GM12892 (cell line): ENCODE measurements at places on chromosomes 3 and 15.

- DNase-seq, result no peak
These were observed 4.9 kb downstream of the NMNAT3 start for GRCh38 chr3:139672884-139673283.

DNA sequence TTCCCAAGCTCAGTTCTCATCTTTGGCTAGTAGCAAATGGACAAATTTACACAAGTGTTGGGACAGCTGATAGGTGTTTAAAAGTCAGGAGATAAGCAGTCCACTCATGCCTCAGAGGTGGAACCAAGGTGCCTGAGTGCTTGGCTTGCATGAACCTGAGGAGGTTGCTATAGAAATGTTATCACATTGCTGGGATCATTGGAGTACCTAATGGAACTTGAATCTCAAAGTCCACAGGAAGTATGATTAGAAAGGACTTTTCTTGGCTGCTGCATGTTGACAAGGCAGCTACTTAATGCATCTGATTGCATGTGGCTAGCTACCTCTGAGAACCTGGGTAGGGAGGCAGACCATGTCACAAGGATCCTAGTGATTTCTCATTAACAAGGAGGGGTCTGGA, 39.5 kb upstream of the C3orf80 start:
- DNase-seq, result no peak

DNA sequence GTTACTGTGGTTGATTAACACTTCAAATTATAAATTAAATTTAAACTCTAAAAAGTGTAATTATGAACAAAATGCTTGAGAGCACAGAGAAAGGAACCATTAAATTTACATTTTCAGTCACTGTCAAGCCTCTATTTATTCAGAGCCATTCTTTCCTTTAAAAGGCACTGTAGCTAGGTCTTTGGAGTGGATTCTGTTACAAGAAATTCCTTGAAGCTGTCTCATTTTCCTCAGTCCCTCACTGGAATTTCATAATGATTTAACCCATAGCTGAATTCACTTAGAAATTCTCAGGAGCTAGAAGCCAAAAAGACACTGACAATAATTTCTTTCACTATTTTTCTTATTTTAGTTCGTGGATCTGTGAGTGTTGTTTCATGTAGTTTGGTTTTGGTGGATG, 81.2 kb upstream of the TCF12 start:
- DNase-seq, result no peak

GRCh38 chr3:105806359-105806758, 62.5 kb downstream of the CBLB start:
- no peak for DNase-seq

DNA sequence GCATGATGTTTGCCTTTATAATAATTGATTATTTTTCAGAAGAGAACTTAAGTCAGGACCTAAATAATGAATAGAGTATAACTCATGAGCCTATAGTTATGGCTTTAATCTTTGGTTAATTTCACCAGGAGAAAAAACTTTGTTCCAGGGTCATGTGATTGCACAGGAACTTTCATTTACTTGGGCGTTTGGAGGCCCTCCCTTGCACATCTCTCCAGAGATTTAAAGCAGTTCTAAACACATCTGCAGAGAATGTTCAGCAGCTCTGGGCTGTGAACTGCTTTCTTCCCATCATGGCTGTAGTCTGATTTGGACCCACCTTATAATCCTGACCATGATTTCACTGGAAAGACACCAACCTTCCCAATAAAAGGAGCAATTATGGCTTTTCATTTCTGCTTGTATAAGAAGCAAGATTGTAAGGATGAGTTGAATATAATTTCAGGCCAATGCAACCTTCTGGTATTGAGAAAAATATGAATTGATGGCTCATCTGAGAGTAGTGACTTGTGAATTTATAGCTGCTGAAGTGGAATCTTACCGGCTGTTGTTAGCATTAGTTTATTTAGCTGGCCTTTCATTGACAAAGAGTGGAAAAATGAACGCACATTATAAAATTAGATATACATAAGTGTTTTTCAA, 80.9 kb upstream of the PRTG start:
- DNase-seq, result no peak

DNA sequence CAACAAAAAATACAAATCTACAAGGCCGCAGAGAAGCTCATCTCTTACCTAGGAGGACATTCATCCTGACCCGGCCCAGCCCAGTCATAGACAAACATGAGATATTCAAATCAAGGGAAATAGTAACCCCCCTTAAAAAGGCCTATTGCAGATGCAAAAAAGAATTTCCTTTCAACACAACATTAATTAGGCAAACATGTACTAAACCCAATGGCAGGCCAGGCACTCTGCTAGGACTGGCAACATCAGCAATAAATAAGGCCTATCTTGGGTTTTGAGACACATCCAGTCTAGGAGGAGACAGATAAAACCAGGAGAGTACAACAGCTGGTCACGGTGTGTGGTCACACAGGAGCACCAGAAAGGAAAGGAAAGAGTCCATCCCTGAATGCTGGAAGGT, 61.4 kb downstream of the ADCY5 start:
- no peak for DNase-seq

DNA sequence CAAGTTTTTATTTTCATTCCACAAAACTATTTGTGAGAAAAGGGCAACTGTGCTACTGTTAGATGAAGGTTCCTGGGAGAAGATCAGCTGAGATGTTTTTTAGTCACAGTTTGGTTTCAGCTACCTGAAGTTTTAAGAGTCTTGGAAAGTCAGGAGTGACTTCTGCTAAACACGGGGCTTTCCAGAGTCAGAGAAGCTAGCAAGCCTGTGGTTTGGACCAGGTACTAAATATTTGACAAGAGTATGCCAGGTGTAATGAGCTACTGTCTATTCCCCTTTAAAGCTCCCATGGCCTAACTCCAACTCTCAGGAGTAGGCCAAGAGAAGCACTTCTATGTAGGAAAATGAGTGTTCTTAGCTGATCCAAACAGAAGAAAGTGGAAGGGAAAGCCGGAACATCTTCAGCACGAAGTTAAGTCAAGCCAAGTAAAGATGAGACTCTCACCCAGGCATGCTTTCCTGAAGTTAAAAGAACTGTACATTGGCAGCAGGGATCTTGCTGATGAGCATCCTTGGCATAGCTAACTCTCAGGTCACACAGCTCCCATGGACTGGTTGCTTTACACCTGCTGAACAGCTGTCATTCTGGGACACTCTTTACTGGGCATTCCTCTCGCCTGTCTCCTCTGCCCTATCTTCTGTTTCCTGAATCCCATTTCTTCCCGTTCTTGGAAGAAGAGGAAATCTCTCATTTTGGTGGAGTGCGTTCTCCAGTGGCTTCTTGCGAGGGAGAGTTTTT, 22.5 kb downstream of the TM4SF18 start:
- no peak for DNase-seq

DNA sequence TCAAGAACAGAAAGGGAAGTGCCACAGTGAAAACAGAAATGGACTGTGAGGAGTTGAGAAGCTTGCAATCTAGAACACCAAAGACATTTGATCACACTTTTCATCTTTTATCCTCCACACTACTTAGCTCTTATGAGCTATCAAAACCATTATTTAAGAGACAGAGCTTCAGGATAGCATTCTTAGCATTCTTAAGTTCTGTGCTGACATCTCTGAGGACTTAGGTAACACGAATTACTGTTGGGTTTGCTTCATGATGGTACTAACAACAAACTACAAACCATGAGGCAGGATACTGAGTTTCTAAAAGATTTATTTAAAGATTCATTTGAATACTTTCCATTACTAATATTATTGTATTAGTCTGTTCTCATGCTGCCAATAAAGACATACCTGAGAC, 1038.6 kb downstream of the TUSC7 start:
- no peak for DNase-seq

GRCh38 chr3:49482766-49483165, 12.7 kb downstream of the DAG1 start:
- DNase-seq, result no peak

GRCh38 chr15:31396881-31397560, 70.4 kb downstream of the KLF13 start:
- DNase-seq, result no peak

GRCh38 chr15:99506399-99506798, 59.4 kb upstream of the MEF2A start:
- no peak for DNase-seq

DNA sequence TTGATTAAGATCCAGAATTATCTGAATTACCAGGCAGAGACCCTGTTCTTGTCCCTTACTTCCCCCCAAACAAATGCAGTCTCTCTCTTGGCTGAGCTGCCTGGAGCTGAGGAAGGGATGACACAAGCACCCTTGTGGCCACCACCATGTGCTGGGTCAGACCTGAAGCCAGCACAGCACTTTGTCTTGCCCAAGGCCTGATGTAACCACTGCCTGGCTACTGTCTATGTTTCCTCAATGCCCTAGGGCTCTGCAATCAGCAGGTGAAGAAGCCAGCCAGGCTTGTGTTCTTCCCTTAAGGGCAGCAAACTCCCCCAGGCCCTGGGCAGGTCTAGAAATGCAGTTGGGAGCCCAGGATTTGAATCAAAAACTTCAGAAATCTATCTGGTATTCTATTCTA, 15.8 kb upstream of the CASR start:
- no peak for DNase-seq

GRCh38 chr3:172478116-172478515, 29.9 kb upstream of the GHSR start:
- DNase-seq, result no peak

DNA sequence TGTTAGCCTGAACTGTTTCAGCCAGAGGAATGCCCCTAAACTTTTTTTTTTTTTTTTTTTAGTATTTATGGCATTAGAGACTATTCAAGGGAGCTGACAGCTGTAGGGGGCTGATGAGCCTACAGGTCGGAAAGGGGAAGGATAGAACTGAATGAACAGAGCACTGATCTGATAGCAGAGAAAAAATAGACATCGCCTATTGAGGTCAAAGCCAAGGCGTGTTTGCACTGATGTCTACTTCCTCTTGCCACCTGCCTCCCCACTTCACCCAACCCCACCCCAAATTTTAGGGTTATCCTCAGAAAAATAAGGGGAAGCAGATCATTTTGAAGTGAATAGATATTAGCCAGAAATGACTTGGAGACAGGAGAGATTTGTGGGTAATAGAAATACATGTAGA, 3.0 kb upstream of the ZMAT3 start:
- DNase-seq, result no peak

DNA sequence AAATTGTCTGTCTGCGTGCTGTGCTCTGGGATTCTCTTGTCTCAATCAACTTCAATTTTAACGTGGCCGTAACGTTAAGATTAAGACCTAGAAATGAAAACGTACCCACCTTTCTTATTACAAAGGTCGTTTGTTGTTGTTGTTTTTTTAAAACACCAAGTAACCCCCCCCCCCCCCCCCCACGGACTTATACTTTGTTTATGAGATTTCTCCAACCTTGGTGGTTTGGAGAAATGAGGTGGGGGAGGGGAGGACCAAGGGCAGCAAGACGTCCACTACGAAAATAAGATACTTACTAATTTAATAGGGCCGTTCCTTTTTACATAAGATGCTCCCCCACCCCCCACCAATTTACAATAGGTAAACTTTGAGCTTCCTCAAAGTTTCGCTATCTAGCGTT, 244.4 kb upstream of the TOPAZ1 start:
- no peak for DNase-seq

GRCh38 chr15:78040653-78041244, 36.8 kb downstream of the TBC1D2B start:
- DNase-seq, result no peak

DNA sequence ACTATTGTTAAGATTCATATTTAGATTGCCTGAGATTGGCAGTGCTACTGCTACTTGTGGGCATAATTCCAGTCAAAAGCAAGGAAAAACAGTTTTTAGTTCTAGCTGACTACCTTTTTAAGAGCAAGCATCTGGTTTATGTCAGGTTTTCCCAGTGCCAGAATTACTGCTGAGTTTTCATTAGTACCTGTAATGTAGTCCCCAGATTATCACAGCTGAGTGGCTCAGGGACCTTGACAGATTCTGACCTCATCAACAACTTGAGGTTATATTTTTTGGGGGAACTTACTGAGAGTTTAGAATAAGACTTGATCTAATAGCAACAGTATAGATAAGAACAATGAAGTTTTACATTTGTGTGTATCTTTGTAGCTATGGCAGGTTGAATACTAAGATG, 31.0 kb downstream of the NXPE3 start:
- no peak for DNase-seq

DNA sequence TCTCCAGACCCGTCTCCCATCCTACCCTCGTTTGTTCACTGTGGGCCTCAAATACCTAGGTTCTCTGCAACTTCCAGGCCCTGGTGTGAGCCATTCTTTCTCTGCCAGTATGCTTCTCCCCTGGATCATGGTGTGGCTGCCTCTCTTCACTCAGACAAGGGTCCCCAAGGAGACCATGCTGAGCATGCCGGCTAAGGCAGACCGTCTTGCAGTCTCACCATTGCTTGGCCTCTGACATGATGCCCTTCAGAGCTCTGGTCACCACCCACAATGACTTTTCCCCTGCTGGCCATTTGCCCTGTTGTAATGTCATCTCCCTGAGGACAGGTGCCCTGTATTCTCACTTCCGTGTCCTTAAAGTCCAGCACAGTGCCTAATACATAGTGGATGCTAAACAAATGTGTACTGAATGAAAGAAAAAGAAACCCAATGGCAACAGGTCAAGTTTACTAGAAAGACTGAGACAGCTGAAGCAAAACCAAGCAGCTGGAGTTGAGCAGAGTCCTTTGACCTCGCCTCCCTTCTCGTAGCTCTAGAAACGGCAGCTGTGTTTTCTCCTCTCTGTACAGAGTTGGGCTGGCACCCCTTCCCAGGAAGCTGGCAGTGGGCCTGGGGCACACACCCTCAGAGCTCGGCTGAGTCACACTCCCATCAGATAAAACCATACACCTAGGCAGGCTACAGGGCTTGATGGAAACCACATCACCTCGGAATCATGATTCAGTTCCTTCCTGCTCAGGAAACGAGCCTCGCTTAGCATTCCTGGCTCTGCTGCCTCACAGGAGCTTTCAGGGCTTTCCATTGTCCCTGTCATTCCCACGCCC, 8.6 kb downstream of the TLR9 start:
- no peak for DNase-seq

DNA sequence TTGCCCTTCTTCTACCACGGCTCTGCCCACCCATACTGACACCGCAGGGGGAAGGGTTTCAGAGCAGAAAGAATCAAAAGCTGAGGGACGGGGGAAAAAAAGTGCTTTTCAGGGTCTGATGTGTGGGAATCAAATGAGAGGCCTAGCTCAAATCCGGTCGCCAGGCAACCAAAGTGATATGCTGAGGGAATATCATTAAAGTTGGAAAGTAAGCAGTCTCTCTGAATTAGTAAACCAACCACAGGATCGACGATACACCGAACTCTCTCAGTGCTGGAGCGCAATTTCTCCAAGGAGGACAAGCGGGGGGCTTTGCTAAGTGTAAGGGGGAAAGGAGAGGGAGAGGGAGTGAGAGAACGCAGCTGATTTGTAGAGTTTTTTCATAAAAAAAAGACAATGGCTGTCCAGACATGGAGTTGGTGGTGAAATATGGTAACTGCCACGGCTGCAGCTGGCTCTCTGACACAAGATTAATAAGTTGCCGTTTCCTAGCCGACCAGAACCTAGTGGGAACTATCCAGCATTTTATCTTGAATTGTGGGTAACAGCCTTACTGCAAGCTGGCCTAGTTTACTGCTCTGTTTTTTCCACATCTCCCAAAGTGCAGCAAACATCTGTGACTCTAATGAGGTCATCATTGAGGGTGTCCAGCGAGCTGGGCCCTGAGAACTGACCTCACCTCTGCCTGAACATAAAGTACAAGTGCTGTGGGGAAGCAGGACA, 530.2 kb downstream of the SOX2 start:
- DNase-seq, result no peak

GRCh38 chr3:127036209-127037020, 53.5 kb downstream of the PLXNA1 start:
- no peak for DNase-seq

GRCh38 chr3:12933901-12934300, 92.5 kb upstream of the RPL32 start:
- DNase-seq, result no peak
